PC-3 (cell line): ENCODE measurements at places on chromosomes 13 and 19. TPM values are rescaled to one million over a fixed set of nuclear protein-coding genes. Genes with fewer than 3 reads are reported as not detected.

Gene VSTM2B
- total RNA-seq: not detected in 2 replicates

Gene IGLON5
- total RNA-seq: not detected in 2 replicates

Gene AP1M2
- total RNA-seq: 43.9 and 50.0 TPM in 2 replicates

Gene ZNF460
- 39.5 and 60.6 TPM in 2 replicates for total RNA-seq

Gene OCEL1
- 5.6 and 9.4 TPM in 2 replicates for total RNA-seq

Gene ZNF576
- 10.9 and 14.7 TPM in 2 replicates for total RNA-seq

DNA sequence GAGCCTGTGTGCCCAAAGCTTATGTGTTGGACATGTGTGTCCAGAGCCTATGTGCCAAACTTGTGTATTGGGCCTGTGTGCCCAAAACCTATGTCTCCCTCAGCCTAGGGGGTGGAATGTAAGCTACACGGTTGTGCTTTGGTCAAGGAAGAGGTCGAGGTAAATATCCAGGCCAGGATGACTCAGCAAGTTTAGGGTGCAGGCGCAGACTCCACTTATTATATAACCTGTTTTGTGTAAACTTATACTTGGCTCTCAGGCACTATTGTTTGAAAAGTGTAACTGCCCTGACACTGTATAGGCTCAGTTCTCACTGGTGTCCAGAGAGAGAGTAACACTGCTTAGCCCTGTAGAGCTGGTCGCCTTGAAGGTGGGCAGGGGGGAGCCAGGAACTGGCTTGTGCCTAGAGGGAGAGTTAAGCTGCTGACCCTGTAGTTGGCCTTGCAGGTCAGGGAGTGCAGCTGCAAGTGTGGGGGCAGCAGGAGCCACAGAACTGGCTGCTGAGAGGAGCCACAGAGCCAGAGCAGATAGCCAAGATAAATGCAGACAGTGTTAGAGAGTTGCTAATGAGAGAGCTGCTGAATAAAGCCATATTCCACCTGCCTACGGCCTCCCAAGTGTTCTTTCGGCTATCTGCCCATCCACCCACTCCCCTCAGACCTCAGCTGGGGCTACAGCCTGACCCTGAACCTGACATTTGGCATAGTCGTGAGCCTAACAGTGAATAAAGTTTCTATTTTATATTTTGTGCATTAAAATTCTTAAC, 517.2 kb upstream of the SLITRK1 start:
- no peaks in the 10 kb centered on the region for H3K27me3 ChIP-seq
- peak overlapping the region; percentile 59 for H3K27ac ChIP-seq
- peaks cover 17% of the 10 kb centered on the region for H3K4me1 ChIP-seq
- H3K4me3 ChIP-seq: no peak overlapping the region
- peak; percentile 2 for DNase-seq
- H3K36me3 ChIP-seq: no peaks in the 10 kb centered on the region

DNA sequence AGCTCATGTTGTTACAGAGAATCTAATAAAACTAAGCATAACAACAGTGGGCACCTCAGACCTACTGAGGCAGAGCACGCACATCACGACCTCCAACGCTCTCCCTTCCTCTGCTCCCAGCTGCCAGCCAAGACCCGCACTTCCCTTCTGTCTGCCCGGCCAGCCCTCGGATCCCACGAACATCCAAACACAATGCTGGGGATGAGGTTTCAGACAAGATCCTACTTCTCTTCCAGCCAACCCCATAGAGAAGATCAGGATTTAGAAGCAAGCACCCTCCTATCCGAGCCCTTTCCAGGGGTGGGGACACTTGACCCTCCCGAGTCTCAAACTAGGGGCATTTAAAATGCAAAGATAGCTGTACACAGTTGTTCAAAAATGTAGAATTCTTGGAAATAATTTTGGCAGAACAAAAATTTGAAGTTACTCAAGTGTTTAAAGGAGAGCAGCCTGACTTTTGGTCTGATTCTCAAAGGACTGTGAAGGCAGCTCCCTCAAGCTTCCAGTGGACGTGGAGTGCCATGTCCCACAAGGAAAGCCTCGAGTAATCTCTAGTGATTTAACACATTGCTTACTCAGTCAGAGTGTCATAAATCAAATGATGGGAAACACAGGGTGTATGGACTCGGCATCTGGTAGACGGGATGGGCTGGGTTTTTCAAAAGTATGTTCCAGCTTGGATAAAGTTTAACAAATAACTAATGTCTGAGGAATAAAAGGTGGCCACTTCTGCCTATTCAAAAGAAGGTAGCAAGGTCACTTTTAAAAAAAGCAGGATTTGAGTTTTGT, 32.8 kb downstream of the ANKRD10 start:
- H3K4me3 ChIP-seq: no peak overlapping the region
- no peak overlapping the region for H3K27ac ChIP-seq
- H3K4me1 ChIP-seq: no peaks in the 10 kb centered on the region
- no peaks in the 10 kb centered on the region for H3K27me3 ChIP-seq
- no peak for DNase-seq

DNA sequence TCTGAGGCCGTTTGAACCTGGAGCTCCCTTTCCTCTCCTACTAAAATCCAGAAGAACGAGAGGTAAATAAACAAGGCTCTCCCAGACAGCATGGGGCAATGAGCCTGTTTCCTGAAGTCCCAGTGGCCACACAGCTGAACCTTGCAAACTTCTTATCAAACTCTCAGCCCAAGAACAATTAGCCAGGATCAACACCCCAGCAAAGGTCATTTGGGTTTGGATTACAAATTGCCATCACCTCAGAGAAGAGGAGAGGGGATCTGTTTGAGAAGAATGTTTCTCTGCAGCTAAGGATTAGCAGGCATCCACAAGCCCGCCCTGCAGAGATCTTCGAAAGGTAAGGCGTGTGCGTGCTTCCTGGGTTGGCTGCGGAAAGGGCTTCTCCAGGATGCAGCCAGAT, 201.9 kb upstream of the SOX1 start:
- H3K4me3 ChIP-seq: no peak overlapping the region
- H3K4me1 ChIP-seq: no peaks in the 10 kb centered on the region
- H3K36me3 ChIP-seq: no peaks in the 10 kb centered on the region

DNA sequence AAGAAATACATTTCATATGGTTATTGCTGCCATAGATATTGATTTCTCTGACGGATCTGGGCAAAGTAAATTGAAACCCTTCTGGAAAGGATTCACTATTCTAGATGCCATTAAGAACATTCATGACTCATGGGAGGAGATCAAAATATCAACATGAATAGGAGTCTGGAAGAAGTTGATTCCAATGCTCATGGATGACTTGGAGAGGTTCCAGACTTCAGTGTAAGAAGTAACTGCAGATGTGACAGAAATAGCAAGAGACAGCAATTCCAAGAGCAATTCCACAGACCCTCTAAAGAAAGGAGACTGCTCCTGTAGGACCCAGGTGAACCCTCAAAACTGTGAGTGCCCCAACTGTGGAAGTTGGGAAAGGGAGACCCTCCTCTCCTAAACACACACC, 30.9 kb upstream of the KCTD12 start:
- no peak for DNase-seq
- no peaks in the 10 kb centered on the region for H3K36me3 ChIP-seq
- H3K27ac ChIP-seq: no peak overlapping the region
- no peaks in the 10 kb centered on the region for H3K4me1 ChIP-seq

DNA sequence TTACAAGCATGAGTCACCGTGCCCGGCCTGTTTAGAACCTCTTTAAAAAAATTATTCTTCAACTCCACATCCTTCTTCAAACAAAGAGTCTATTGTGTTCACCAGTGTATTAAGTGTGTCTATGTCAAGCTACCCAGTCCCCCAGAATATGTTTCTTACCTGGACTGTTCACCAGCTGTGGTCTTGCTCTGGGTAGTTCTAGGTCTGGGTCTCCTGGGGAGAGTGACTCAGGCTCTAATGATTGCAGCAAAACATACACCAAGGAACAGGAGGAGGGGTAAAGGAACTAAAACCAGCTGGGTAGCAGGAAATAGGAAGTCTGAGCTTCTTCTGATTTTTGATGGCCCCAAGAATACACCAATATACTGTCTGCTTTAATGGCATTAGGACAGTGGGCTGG, at the start of gene FPR1:
Gene FPR1 (minus strand): TSS at position 224 of the 400 bp plus-strand sequence. CDS start 4,884 bp downstream, outside the sequence.
- 0 out of 2 replicates have a peak, but pooled peaks cover 4% of the 10 kb centered on the region for H3K27me3 ChIP-seq
- no peaks in the 10 kb centered on the region for H3K36me3 ChIP-seq
- H3K4me1 ChIP-seq: no peaks in the 10 kb centered on the region

DNA sequence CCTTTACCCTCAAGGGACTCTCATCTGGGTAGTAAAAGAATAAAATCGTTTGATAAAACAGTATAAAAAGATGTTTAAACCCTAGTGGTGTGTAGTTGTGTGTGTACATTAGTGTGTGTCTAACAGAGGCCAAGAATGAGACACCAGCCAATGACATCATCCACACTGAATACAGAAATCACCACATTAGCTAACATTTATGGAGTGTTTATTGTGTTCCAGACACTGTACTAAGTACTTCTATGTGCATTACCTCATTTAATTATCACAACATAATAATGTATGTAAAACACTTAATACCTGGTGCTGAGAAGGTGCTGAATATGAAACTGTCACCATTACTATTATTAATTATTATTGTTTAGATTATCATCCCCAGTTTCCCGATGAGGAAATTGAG, 49.1 kb upstream of the UQCRFS1 start:
- H3K27ac ChIP-seq: no peak overlapping the region
- H3K4me1 ChIP-seq: no peaks in the 10 kb centered on the region
- H3K4me3 ChIP-seq: no peak overlapping the region
- no peaks in the 10 kb centered on the region for H3K36me3 ChIP-seq
- H3K27me3 ChIP-seq: no peaks in the 10 kb centered on the region

- H3K27me3 ChIP-seq: no peaks in the 10 kb centered on the region
- no peaks in the 10 kb centered on the region for H3K4me1 ChIP-seq
- no peak overlapping the region for H3K4me3 ChIP-seq
- peak; percentile 53 for DNase-seq
These were observed 24.1 kb upstream of the CASP14 start for GRCh38 chr19:15025217-15025616.

DNA sequence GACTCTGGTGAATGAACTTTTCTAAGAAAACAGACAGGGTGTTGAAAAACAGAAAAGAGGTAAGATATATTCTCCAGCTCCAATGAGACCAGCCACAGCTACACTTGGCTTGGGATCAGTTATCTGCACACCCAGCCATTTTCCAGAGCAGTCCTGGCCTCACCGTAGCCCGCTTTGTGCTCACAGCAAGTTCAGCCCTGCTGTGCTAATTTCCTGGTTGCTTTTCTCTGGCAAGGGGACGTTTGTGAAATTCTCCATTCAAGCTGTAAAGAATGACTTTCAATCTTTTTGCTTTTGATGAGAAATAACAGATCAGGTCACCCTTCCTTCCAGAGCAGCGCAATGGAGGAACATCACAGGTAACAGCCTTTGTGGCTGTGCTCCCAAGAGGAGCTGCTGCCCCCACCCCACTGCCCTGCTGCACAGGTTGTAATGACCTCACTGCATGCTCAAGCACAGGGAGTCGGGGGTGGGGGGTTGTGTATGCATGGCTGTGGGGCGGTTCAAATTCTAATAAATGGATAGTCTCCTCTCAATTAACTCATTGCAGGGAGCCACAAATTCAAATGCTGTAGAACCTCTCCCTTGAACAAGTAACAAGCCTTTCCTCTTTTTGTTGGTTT, 516.6 kb upstream of the NBEA start:
- H3K36me3 ChIP-seq: no peaks in the 10 kb centered on the region
- H3K4me3 ChIP-seq: no peak overlapping the region
- no peaks in the 10 kb centered on the region for H3K4me1 ChIP-seq

GRCh38 chr13:27359199-27359821, 65.1 kb upstream of the GTF3A start:
- H3K27me3 ChIP-seq: no peaks in the 10 kb centered on the region
- DNase-seq: peak; percentile 75
- no peak overlapping the region for H3K4me3 ChIP-seq
- H3K36me3 ChIP-seq: no peaks in the 10 kb centered on the region
- peaks cover 6% of the 10 kb centered on the region for H3K4me1 ChIP-seq
